ENCODE measurements at places on chromosomes 3 and 15.

GRCh38 chr15:78177447-78177873 lies 28.3 kb downstream of the IDH3A start:
- peak; percentile 64 for DNase-seq

- no peak for DNase-seq
Measured at GRCh38 chr3:139988472-139989156, 53.6 kb downstream of the CLSTN2 start.

- DNase-seq: no peak
Measured at GRCh38 chr3:143559296-143559695, 289.0 kb downstream of the SLC9A9 start.

DNA sequence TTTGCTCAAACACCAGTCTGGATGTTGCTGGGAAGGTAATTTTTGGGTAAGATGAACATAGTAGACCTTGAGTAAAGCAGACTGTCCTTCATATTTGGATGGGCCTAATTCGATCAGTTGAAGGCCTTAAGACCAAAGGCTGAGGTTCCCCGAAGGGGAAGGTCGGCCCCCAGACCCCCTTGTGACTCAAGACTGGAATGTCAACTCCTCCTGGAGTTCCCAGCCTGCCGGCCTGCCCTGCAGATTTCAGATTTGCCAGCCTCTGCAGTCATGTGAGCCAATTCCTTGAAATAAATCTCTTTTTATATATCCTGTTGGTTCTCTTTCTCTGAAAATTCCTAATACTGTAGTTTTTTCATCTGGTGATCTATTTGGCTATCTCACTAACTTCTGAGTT lies 146.5 kb downstream of the APBA2 start:
- no peak for DNase-seq

DNA sequence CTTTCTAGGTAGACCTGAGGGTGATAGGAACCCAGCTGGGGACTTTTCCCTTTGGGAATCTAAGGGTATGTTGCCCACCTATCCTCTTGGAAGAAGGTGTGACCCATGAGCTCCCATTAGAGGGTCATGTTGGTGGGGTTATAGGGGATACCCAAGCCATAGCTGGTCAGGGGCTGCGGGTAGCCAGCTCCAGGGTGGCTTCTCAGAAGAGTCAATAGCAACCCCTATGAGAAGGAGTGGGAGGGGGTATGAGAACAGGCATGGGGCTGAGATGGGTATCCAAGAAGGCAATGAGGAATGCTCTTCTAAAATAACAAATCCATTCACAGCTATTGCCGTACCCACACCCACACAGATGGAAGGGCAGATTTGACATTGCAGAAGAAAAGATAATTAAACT lies 217.8 kb downstream of the UACA start:
- no peak for DNase-seq

DNA sequence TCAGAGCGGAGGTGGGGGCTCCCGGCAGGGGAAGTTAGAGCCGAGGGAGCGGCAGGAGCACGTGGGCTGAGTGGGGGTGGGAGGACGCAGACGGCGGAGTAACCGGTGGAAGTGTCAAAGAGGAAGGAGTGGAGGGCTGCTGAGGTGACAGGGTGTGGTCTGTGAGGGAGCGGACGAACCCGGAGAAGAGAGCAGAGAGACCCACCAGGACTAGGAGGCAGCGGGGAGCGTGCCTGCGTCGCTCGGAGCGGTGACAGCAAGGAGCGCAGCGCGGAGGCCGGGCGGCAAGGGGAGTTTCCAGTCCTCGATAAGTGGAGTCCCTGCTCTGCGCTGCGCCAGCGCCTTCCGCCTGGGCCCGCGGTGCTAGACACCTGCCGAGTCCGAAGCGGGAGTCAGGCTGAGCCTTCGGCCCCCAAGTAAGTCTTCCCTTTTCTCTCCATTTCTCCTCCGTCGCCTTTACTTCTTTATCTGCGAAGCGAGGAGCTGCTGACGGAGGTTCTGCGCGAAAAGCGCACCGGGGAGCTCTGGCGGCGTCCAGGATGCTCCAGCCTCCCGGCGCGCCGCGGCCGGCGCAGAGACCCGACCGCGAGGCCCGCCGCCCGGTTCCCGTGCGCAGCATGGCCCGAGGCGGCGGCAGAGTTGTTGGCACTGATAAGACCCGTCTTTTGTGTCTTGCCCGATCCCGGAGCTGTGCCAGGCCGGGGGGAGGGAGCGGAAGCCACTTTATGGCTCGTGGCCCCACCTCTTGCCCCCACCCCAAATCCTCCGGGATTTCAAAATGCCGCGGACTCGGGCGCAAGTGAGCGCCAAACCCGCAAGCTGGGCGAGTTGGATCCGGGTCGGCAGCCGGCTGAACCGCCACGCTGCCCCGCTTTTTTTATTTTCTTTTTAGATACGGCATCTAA lies 533.0 kb upstream of the SEMA6D start:
- no peak for DNase-seq

- DNase-seq: no peak
Measured at GRCh38 chr3:179706233-179706632, 53.4 kb downstream of the USP13 start.

- DNase-seq: no peak
Measured at GRCh38 chr3:58117561-58118181, 93.1 kb downstream of the DNASE1L3 start.

GRCh38 chr15:58447271-58448010 lies 15.7 kb downstream of the LIPC start:
- no peak for DNase-seq

GRCh38 chr3:123068601-123069381 lies 2.0 kb downstream of the PDIA5 start:
- no peak for DNase-seq

- no peak for DNase-seq
Measured at GRCh38 chr15:97082830-97083229, 752.3 kb downstream of the NR2F2 start.

DNA sequence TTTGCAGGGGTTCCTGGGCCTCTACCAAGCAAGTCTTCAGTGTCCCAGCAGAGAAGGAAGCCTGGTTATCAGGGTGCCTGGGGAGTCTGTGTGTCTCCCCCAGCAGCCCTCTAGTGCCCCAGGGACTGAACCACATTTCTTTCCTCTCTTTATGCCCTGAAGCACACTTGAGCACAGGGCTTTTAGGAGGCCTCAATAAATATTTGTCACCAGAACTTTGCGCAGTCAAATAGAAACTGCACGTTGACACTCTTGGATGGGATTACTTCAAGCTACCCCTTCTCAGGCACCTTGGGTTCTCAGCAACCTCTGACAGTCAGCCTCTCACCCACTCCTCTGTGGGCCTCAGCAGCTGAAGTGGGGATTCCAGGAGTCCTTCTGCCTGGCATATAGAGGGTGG lies 226.6 kb upstream of the HES1 start:
- no peak for DNase-seq

- no peak for DNase-seq
Measured at GRCh38 chr15:73597036-73597638, 36.1 kb downstream of the NPTN start.

DNA sequence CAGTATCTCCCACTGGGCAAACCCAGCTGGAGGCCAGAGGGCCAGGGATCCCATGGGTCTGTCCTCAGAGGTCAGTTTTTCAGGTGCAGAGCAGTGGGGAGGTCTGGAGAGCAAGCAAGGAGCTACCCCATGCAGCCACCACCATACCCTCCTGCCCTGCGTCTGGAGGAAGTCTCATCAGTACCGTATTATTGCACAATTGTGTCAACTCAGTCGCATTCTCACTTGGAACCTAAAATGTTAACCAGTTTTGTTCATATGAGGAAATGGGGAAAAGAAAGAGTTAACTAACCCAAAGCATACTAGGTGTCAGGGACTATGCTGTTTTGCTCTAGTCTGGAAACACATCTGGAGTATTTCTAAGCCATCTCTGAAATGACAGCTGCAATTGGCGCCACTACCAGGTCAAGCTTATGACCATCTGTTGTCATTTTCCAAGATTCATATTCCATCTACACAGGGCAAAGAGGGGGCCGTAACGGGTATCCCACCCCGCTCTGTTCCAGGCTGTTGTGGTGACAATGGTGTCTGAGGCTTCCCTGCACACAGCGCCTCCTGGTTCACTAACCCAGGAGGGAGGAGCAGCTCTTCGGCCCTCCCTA lies 16.9 kb upstream of the APBA2 start:
- no peak for DNase-seq

- DNase-seq: no peak
Measured at GRCh38 chr3:74420538-74421124, 193.8 kb downstream of the CNTN3 start.

DNA sequence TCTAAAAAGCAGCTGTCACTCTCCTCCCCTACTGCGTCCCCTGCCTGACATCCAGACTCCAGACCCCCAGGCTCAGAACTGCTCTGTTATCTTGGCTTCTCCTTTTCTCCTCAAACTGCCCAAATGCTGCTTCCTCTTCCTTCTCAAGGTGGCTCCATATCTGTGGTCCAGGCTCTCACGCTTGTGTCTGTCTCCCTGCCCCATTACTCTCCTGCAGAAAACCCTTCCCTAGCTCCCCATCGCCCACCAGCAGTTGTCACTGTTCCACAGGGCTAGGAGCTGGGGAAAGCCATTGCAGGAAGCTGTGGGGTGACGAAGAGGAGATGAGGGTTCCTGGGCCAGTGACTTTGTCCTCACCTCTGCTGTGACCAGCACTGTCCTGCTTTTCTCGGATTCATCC lies 30.7 kb upstream of the CGNL1 start:
- DNase-seq: no peak

DNA sequence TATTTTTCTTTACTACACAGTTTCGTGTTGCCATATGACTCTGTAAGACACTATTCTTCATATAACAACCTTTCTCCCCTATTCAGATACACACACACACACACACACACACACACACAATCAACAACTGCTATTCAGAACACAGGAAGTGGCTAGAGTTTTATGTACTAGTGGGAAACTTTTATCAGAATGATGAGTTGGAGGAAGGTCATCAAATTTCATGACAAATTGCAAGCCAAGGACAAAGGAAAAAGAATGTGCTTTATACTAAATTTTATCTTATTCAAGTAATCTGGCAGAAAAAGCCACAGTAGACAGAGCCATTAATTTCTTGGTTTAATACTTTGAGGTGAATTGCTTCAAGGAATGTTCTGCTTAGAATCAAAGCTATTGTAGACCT lies 899.8 kb downstream of the ROBO2 start:
- no peak for DNase-seq

DNA sequence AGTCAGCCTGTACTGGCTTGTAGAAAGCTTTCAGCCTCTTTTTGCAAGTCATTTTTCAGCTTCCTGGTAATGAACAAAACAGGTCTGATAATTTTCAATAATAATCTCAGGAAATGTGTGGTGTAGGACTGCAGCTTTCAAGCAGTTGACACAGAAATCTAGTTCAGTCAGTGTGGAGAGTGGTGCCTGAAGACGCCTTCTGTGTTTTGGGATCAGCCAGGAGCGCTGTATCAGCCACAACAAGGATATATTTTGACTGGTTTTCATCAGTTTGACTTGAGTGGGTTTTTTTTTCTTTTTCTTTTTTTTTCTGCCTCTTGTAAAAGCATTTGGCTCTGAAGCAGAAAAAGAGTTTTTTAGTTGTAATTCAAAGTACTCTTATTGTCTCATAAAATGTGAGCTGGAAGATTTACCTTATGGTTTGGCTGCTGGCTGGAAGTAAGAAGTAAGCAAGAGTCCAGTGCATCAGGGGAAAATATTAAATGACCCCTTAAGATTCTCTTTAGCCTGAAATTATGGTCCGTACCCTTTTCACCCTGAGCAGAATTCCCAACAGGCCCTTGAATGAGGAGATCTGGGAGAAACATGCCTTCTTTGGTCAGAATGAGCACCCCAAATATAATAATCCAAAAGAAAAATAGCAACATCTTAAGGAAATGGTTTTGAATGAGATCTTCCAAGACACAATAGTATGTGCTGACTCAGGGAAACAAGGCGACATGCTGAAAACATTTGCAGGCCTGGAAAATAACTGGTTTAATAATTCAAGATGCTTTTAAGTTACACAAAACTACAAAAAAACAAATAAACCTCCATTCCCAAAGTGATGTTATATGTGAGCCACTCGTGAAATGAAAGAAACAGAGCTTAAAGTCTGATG lies 332.7 kb upstream of the ADAMTS9 start:
- no peak for DNase-seq

DNA sequence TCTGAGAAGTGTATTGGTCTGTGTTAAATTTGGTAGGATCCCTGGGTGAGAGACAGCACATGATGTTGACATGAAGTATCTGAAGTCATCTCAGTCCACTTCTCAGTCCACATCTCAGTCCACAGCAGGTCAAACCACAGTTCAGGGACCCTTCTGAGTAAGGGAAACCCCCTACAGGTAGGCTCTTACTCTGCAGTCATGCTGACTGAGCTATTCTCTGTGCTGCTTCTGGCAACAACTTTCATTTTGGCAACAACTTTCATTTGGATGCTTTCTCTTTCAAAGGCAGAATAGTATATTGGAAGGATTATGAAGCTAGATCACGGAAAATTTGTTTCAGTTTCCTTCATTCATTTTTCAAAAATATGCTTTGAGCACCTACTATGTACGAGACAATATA lies 178.2 kb upstream of the GOLIM4 start:
- no peak for DNase-seq

- no peak for DNase-seq
Measured at GRCh38 chr3:38524141-38524739, 28.1 kb downstream of the EXOG start.

- no peak for DNase-seq
Measured at GRCh38 chr3:10262027-10262426, 13.8 kb downstream of the TATDN2 start.

GRCh38 chr3:78322780-78323179 lies 1282.9 kb downstream of the ROBO2 start:
- DNase-seq: peak; percentile 39

- DNase-seq: no peak
Measured at GRCh38 chr3:43190670-43191069, 84.8 kb upstream of the POMGNT2 start.

DNA sequence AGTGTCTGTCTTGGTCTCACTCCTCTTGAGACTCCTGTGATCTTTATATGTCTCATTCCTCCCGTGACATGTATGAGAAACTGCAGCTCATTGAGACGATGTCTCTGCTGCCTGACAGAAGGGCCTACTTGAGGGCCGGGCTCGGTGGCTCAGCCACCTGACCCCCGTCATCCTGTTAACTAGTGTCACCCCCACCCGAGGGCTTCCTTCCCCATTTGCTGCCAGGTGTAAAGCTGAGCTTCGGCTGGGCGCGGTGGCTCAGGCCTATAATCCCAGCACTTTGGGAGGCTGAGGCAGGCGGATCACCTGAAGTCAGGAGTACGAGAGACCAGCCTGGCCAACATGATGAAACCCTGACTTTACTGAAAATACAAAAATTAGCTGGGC lies 12.7 kb downstream of the SEMA4B start:
- no peak for DNase-seq

DNA sequence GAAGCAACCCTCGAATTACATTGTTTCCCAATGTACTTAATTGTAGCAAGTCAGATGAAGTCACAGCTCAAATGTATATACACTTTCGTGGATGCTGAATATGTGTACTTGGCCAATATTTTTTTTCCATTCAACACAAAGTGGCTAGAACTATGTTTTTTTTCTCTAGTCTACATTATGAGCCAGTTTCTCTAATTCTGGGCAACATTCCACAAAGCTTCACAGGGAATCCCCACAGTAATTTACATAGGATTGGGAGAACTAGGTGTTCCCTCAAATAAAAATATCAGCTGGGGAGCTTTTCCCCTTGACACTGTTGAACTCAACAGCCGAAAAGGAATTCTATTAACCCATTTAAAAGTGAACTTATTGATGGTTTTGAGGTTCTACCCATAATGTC lies 493.1 kb downstream of the MECOM start:
- DNase-seq: no peak

GRCh38 chr3:101548527-101549105 lies 13.1 kb upstream of the TRMT10C start:
- DNase-seq: no peak
